ENCODE measurements at places on chromosomes 3 and 15.

DNA sequence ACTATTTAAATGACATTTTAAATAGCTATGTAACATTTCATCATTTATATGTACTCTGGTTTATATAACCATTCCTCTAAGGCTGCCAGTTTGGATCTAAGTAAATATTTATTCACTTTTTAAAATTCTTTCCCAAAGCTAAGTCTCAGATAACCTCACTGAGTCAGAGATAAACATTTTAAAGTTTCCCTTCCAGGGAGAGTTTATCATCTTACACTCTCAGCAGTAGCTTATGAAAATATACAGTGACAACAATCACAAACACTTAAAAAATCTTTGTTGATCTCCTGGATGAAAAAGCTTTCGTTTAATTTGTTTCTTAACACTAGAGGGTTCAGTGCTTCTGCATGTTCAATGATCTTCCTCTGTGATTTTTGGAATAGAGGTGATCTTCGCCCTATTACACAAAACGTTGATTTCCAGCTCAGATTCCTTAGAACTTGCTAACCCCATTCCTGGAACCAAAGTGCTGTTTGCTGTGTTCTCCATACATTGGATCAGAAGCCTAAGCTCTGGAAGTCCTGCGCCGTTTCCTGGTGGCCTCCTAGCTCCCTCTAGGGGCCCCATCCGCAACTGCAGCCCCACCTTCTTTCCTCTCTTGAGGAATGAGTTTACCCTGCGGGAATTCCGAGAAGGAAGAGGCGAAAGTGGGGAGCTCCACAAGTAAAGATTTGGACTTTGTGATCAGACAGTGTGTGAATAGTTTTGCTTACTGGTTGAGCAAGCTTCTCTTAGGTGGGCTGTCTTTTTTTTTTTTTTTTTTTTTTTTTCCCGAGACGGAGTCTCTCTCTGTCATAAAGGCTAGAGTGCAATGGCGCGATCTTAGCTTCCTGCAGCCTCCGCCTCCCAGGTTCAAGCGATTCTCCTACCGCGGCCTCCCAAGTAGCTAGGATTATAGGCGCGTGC is 29.3 kb upstream of the SACM1L start:
- DNase-seq, result no peak

DNA sequence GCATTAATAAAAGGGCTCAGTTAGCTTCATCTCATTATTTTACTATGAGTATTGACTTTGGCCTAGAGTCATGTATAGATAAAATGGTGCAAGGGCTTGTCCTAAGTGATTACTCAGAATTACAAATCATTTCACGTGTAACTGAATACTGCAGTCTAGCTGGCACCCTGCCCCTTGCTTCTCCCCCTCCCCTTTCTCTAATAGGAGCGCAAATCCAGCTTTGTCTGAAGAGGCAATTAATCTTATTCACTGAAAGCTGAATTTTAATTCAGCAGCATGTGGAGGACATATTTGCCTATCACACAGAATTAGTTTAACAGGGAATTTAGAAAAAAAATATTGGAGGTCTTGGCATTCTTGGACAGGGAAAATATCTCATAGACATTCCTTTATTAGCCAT is 412.1 kb upstream of the DPH6 start:
- DNase-seq, result no peak

DNA sequence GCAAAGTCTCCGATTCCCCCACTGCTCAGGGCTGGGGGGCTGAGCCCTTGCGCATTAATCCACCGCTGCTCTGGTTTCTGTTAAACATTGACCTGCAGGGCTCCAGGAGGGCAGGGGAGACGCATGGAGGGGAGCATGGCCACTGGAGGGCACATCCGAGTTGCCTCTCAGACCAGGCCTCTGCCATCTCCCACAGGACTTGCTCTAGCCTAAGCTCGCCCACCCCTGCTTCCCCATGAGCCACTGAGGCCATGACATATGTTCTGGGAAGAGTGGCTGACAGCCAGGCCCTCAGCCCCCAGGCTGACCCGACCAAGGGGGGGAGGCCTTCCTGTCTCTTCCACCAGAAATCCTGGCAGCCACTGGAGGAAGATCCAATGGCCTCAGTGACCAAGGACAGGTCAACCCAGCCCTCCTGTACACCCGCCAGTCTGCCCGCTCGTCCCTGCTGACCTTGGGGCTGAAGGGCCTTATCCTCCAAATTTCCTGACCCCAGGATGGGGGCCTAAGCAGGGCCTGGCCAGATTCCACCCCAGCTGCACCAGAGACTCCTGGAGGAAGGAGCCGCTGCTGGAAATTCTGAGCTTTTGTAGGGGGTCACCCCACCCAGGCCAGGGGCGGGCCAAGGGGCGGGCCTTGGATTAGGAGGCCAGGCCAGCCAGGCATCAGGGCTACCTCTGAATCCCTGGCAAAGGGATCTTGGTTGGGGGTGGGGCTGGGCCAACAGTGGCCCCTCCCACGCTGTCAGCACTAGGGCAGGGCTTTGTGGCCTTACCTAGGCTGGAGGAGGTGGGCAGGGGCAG is at the start of gene HYAL1:
TSS of gene HYAL1 (minus strand) at position 562 of the 803 bp plus-strand sequence. CDS start 618 bp downstream, outside the sequence.
- DNase-seq, result no peak

- DNase-seq, result no peak
Observed at GRCh38 chr15:35071106-35071505, 14.0 kb downstream of the NANOGP8 start.

- no peak for DNase-seq
Observed at GRCh38 chr3:50211930-50212329, 6.9 kb downstream of the SLC38A3 start.

- DNase-seq, result no peak
Observed at GRCh38 chr15:67421105-67421504, 99.8 kb upstream of the C15orf61 start.

DNA sequence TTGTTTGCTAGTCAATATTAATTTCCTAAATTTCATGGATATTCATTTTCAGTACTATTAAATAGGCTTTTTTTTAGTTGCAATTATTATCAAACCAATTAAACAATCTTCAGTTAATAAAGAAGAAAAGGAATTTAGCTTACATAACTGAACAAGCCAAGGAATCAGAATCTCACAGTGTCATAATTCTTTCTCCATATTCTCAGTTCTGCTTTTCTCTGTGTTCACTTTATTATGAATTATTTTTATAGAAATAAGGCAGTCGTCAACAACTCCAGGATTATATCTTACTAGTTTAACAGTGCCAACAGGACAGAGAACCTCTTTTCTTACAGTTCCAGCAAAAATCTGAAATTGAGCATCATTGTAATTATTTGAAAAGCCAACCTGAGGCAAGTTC is 221.7 kb downstream of the CGGBP1 start:
- no peak for DNase-seq

DNA sequence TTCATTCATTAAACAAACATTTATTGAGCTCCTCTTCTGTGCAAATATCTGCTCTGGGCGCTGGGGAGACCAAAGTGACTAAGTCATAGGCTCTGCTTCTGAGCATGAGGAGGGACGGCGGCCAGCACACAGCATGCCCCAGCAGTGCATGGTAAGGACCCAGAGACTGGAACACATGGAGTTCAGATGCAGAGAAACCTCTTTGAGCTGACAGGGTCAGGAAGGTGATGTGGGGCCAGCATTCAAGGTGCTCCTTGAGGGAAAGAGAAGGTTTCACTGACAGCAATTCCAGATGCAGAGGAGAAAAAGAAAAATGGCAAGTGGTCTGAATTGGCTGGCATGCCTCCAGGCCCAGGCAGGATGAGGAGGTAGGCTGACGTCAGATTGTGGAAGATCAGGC is 234.5 kb downstream of the UACA start:
- DNase-seq, result no peak

- DNase-seq, result no peak
Observed at GRCh38 chr3:136332776-136333175, 82.6 kb downstream of the PCCB start.

DNA sequence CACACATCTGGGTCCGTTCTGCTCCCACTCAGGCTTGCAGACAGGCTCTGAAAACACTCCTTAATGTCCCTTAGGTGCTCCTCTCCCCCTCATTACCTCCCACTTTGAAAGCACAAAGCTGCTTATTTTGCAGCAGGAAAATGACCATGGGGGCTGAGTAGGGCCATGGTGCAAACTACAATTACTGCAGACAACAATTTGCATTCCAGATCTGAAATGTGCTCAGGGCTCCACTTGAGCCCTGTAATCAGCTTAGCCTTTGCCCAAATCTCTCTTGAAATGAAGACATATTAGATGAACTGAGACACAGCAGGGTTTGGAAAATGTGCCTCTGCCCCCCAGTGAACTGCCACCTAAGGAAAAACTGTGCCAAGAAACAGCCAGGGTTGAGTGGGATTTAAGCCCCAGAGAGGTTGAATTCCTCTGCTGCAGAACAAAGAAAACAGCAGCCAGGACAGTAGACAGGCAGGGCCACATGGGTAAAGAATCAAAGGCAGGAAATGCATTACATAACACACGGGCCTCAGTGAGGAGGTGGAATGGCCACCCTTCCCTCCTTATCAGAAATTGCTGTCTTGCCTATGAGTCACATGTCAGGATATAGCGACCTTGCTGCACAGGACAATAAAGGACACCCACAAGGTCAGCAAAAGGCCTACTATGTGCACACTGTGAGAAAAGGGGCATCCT is 126.8 kb upstream of the ARHGEF3 start:
- DNase-seq, result no peak

- no peak for DNase-seq
Observed at GRCh38 chr3:155846119-155846518, 8.1 kb downstream of the SLC33A1 start.

DNA sequence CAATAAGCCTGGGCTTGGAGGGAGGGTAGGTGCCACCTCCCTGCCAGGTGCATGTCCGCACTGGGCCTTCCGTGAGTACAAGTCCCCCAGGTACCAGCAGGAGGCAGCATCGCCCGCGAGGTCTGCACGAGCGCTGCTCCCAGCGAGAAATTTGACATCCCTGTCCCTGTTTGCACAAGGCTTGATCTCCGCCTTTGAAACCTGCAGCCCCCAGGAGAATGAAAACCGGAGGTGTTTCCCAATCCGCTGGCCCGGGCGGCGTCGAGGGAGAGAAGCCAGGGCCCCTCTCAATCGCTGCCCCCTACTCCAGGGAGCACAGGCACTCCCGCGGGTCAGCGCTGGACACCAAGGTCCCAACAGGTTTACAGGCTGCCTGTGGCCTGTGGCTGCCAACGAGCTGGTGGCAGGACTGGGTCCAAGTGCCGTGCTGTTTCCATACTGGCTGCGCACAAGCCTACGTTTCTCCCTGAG is 961 bp downstream of the HAPLN3 start:
- no peak for DNase-seq

DNA sequence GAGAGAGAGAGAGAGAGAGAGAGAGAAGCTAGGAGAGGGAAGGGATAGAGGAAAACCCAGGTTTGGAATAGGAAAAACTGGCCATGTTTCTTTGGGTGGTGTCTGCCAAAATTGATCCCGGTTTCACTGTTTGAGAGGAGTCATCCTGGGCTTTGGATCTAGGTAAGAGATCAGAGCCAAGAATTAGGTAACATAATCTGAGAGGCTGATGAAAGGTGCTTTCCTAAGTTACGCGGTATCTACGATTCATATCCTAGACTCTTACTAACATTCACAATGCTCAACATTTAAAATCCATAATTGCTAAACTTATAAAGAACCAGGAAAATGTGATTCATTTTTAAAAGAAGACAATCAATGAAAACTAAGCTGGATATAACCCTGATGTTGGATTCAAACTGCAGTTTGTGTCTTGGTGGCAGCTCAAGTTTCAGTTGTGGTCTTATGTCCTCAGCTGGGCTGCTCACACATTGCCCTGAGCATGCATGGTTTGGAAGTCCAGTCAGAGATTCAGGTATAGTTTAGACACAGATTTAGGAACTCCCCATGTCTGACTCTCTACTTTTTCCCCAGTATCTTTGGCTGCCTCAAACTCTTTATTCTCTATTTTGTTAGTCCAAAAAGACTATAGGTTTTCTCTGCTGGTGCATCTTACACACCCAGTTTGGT is 42.5 kb upstream of the FMN1 start:
- no peak for DNase-seq

DNA sequence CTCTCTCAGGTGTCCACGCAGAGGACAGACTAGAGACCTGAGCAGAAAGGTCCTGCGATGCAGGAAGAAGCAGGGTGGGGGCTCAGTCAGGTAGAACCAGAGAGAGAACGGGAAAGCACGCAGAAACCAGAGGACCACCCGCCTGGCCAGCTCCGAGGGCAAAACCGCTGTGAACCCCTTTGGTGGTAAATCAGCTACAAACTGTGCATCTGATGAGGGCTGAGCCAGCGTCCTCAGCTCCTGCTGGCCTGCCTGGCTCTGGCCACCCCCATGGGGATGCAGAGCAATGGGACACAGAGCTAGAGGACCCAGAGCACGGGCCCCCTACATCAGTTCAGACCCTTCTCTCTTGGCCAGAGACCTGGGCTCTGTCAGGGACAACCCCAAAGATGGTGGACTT is 44.6 kb downstream of the WNT7A start:
- no peak for DNase-seq

- DNase-seq, result no peak
Observed at GRCh38 chr15:91710080-91710698, 143.3 kb upstream of the SLCO3A1 start.

- DNase-seq, result no peak
Observed at GRCh38 chr3:78941587-78941986, 826.2 kb downstream of the ROBO1 start.

- DNase-seq, result no peak
Observed at GRCh38 chr3:17742880-17743657, 638 bp upstream of the TBC1D5 start.

DNA sequence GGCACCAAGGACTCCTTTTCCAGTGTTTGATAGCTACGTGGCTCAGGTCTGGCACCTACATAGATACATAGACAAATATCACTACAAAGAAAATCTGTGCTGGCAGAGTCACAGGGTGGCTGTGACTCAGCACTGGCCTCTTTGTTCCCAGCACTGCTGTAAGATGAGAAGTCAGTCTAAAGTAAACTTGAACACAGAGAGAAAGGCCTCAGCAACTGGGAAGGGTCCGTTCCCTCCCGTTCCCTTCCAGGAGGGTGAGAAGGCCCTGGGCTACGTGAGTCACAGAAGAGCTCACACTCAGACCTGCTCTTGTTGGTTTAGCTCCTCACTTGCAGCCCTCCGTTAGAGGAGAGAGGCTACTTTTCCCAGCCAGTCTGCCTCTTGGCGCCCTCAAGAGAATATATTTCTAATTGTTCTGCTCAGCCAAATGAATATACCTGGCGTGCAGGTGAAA is 23.1 kb downstream of the ANXA2 start:
- DNase-seq, result no peak

GRCh38 chr15:82647835-82648256 is 683 bp upstream of the CPEB1 start:
- no peak for DNase-seq

GRCh38 chr3:149080699-149081091 is 5.6 kb downstream of the HLTF start:
- DNase-seq, result no peak

DNA sequence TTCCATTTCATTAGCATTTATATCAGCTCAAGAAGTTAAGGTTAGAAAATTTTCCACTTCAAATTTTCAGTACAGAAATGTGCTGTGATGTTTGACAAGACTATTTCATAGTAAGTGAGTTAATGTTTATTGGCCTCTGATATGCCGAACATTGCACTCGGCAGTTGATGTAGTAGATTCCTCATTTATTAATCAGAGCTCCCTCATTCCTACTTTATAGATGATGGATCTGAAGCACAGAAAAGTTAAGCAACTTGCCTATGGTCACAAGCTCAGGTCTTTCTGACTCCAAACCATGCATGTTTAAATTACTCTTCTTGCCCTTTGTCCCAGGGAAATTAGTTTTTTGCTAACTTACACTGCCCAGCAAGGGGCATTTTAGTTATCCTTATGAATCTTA is 92.0 kb downstream of the ATG7 start:
- no peak for DNase-seq

- no peak for DNase-seq
Observed at GRCh38 chr3:46731795-46732194, 14.1 kb upstream of the PRSS50 start.

GRCh38 chr3:41507336-41508062 is 308.2 kb downstream of the CTNNB1 start:
- DNase-seq, result no peak

Measured in cortex of kidney (tissue), 1 donor.